OCI-M1 (cell line): ENCODE measurements at places on chromosomes 6 and 20.

- no peak for DNase-seq
Measured at GRCh38 chr20:9963029-9963428, 71.8 kb upstream of the ANKEF1 start.

DNA sequence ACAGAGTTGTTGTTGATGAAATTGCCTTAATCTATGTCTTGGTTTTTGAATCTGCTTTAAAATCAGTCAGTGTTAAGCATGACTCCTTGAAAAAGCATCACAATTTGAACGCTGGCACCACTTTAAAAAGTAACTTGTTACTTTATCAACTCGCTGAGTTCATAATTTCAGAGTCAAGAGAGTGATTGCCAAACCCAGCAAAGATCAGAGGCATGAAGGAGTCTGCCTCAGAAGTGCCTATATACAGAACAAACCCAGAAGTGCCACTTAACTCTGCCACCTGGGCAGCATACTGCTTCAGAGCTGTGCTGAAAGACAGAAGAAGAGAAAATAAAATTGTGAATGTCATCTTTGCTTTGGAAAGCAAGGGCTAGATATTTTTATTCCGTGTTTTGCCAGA, 73.6 kb upstream of the HCRTR2 start:
- no peak for DNase-seq

DNA sequence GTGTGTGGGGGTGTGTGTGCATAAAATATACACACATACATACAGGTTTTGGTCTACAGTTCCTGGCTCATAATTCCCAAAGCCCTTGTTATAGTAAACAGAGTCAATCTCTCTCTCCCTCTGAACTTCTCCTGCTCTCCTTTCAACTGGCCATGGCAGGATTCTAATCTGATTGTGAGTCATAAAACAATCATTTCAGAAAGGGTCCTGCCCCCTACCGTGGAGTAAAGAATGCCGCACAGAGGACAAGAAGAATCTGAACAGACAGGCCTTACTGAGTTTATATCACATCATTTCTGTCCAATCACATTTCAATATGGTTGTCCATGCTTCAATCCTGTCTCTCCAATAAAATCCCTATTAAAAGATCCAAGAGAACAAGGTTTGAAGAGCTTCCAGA, 416.9 kb downstream of the FRK start:
- peak; percentile 80 for DNase-seq

GRCh38 chr6:135320721-135321621, 139.9 kb downstream of the MYB start:
- peak; percentile 96 for DNase-seq

GRCh38 chr6:56091159-56091869, 156.1 kb downstream of the COL21A1 start:
- DNase-seq: peak; percentile 31

- DNase-seq: no peak
Measured at GRCh38 chr6:126811321-126811720, 307.1 kb upstream of the RSPO3 start.

DNA sequence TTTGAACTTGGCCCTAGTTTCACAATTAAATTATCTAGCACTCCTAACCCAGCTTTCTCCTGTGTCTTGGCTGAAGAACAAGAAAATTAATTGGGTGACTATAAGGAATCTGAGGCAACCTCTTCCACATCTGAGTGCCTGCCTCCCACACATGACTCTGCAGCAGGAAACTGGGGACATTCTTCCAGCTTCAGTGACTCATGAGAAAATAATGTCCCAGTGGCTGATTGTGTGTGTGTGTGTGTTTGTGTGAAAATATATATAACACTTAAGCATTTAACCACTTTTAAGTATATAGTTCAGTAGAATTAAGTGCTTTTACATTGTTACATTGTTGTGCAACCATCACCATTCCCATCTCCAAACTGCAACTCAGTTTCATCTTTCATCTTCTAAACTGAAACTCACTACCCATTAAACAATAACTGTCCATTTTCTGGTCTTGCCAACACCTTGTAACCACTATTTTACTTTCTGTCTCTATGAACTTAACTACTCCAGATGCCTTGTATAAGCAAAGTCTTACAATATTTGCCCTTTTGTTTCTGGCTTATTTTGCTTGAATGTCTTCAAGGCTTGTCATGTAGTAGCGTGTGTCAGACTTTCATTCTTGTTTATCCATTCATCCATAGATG, 8.7 kb downstream of the TRIM38 start:
- DNase-seq: peak; percentile 80

DNA sequence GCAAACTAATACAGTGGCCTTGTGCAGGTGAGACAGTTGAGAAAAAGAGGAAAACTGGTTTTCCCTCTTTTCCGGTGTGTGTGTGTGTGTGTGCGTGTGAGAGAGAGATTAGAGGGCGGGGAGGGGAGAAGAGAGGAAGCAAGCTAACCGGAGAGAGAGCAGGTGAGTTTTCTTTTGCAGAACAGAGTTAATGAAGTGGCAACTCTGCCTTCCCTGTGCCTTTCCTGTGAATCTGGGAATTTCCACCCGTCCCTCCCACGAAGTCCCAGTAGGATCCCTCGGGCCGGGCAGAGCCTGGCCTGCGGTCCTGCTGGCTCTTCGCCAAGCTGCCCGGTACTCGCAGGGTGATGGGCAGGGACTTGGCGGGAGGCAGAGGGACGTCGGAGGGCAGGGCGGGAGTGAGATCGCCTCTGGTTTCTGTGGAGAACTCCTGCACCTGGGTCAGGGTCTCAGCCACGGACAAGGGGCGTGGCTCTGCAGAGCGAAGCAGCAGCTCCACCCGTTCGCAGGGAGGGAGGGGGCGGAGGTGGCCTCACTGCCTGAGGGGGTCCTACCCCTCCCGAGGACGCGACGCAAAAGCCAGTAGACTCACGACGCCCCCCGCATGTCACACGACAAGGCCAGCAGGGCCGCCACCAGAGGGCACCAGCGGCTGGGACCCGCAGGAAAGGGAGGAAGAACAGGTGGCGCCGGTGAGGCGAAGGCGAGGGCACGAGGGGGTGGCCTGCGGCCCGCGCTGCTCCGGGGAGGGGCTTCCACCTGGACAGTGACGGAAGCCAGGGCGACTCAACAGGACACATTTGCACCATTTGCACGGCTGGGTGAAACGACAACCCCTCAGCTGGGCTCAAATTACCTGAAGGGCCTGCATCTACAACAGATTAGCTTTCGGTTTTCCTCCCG, 51.2 kb upstream of the RNF182 start:
- peak; percentile 69 for DNase-seq

GRCh38 chr20:42775037-42775436, 414.7 kb downstream of the PTPRT start:
- no peak for DNase-seq

DNA sequence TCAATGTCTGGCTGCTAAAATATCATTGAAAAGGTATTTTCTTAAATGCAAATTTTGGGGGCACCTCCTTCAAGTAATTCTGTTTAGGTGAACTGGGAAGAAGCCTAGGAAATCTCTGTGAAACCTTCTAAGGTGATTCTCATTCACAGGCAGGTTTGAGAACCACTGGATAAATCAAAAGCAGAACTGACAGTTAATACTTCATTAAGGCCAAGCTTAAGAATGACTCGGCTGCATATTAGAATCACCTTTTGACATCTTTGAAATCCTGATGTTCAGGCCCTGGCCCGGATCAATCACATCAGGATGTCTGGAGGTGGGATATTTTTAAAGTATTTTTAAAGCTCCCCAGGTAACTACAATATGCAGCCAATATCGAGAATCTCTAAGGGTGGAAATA, 50.6 kb downstream of the FKBP1C start:
- DNase-seq: no peak

DNA sequence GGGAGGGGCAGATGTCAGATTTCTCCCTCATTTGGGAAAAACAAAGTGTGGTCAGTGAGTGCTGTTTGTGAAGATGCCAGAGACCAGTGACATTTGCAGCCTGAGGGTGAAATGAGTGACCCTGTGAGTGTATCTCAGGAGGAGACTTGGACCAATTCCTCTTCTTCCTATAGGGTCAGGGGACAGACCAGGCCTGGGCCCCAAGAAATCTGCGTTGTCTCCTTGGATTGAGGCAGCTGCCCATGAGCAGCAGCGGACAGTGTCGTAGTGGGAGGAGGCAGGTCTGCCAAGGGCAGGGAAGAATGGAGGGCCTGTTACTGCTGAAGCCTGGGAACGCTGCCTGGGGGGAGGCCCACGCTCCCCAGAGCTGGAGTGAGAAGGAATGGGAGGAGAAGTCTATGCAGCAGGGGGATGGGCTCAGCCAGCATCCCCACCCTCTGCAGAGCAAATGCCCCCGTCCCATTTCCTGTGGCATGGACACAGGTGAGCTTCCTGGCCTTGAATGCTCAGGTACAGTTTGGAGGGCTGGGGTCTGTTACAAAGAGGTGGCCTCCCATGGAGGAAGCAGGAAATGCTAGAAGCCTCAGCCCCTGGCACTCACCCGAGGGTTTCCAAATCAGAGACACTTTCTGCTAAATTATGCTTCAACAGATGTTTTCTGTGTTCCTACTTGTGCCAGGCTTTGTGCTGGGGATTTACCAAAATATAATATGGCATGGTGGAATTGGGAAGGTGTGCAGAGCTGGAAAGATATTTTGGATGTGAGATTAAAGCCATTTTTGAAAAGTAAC, 29.8 kb downstream of the DAAM2 start:
- no peak for DNase-seq

DNA sequence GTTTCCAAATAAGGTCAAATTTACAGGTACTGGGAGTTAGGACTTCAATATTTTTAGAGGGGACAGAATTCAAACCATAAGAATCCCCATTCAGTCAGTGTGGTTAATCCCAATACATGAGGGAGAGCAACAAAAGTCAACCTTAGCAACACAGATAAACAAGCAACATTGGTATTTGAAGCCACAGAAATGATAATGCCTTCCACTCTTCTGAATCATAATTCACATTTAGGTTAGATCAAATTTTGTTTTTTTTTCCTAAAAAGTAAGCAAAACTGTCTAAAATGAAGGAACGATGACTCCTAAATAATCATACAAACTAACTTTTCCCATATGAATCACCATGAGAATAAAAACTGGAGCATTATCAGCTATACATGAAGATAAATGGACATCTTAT, 246.0 kb upstream of the TENT5A start:
- DNase-seq: no peak

DNA sequence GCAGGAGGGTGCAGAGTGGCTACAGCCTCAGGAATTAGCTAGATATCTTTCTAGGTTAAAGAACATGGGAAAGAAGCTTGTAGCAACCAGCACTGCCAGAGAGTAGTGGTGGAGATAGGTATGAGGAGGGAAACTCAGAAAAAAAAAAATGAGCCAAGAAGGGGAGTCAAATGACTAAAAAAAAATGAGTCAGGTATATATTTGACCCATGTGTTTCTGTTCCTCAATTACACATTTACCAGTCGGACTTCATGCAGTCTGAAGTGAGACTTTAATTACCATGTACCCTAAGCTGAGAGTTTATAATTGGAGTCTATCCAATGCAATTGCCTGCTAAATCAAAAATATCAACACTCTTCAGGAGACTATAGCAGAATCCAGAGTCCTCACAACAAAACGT, 964.6 kb downstream of the HACE1 start:
- no peak for DNase-seq

DNA sequence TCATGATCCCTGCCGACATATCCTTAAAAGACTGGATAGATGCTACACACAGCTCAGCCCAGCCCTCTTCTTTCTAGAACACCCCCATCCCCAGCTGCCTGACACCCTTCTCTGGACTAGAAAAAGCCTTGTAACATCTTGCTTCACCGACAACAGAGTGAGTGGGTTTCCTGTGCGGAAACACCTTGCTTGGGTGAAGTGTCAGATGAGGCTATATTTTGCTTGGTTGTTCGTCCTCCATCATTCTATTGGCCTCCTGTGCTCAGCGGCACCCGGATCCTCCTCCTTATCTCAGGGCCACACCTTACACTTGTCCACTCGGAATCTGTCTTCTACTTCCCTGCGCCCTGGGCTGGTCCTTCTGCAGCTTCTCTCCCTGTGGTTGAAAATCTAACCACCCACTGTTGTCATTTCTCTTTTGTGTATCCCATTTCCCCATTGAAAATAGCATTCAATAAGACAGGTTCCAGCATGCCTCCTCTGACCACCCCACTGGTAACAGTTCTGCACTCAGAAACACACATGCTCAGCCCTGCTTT, 101.3 kb upstream of the MLN start:
- DNase-seq: peak; percentile 40

DNA sequence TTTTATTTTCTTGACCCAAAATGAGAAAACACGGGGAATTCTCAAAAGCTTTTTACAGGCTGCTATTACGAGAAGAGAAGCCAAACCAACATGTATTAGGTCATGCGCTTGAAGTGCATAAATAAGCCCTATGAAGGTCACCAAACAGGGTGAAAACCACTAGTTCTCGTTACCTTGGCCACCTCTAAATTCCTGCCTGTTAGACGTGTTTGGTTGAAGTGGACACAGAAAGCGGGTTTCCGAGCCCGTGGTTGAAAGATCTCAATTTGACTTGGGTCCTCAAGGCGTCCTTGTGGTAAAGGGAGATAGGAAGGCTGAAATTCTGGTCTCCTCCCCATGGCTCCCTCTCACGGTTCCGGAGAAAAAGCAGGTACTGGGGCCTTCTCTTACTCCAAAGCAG, 6.2 kb downstream of the EYA2 start:
- DNase-seq: no peak

DNA sequence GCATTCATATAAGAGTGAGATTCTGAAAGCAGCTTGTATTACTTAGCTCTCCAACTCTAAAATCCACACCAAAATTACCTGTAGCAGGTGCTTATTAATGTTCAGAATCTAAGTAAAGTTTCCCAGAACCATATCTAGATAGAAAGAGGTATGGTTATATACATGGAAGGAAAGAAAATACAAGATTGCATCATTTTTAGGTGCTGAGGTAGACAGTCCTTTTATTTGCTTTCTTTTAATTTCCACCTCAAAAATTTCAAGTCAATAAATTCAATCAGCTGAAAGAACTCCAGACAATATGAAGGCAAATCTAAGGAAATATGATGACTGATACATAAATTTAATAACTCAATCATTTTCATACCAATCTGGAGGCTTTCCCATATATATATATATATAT, 521.9 kb downstream of the PKHD1 start:
- DNase-seq: no peak

DNA sequence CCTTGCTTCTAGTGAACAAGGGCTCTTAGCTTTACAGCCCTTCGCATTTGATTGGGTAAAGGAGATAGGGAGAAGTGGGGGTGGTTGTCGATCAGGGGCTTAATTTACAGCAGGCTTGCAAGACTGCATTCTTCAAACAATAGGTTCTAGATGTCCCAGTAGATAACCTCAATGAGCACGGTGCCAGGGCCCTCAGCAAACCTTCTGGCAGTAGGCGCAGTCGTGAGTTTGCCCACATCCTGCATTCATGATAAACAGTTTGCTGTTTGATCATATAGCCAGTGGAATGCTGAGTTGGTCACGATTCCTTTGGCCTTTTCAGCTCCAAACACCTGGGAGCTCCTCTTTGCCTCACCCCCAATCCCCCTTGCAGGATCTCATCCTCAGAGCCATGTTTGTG, 27.5 kb downstream of the SUN5 start:
- DNase-seq: no peak

GRCh38 chr6:80289727-80290126, 183.3 kb downstream of the BCKDHB start:
- DNase-seq: no peak

DNA sequence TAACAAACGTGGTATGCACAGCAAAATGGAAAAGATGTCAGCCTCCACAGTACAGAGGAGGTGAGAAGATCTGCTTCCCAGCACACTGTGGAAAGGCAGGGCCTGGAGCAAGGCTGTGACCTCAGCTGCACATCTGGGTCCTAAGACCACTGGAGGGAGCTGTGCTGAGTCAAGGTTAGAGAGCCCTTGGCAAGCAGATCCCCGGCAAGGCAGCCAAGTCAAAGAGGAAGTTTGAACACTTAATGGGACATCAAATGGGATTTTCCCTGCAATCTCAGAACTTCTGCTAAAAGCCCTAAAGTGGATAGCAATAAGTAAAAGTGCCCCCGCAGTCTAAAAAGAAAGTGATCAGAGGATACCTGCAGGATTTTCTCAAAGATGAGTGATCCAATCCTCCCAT, 39.5 kb downstream of the UNC5CL start:
- DNase-seq: peak; percentile 89
